ENCODE measurements at places on chromosomes 1 and 21. TPM values are rescaled to one million over a fixed set of nuclear protein-coding genes. Genes with fewer than 3 reads are reported as not detected.

The KIAA1614 gene
- total RNA-seq, result 1.8 TPM

The NBPF3 gene
- 18.8 TPM for total RNA-seq

The REN gene
- 0.54 TPM for total RNA-seq

The NPPB gene
- not detected for total RNA-seq

The DENND2C gene
- 3.1 TPM for total RNA-seq

The C2CD2 gene
- 25.3 TPM for total RNA-seq

The TMOD4 gene
- not detected for total RNA-seq

The RPTN gene
- not detected for total RNA-seq

The GSTM5 gene
- total RNA-seq, result 0.28 TPM

The GJA8 gene
- not detected for total RNA-seq

The PLA2G5 gene
- not detected for total RNA-seq

The SLFNL1 gene
- under 0.01 TPM for total RNA-seq

The ANGEL2 gene
- 44.1 TPM for total RNA-seq

DNA sequence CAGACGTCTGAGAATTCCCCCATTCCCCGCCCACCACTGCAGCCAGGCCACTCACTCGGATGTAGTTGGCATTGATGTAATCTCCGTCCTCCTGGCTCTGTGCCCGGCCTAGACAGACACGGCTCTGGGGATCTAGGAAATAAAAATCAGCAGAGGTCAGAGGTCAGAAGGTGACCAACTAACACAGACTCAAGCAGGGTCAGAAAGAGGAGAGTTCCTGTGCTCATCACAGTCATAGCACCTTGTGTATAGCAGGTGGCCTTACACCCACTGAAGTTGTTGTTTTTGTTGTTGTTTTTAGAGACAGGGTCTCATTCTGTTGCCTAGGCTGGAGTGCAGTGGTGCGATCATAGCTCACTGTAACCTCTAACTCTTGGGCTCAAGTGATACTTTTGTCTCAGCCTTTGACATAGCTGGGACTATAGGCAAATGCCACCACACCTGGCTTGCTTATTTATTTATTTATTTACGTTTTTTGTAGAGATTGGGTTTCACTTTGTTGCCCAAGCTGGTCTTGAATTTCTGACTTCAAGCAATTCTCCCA, 4.9 kb downstream of the PTPN7 start:
- peak; percentile 8 for DNase-seq

DNA sequence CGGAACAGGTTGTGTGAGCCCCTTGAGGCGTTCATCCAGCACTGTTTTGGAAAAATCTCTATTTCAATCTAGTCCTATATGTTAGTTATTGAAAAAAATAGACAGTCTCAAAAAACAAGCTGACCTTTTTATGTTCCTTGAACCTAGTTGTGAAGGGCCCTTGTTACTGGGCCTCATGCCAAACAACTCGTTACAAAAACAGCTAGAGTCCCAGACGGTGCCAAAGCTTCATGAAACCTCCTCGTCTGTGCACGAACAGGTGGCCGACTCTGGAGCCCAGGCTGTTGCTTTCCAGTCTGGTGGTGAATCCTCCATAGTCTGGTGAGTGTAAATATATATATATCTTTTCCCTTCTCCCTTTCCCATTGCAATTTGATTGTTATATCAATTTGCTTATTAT, at the start of gene CHIA:
Gene CHIA, plus strand, starts transcription at position 222 of the 400 bp plus-strand sequence. CDS start 19,617 bp downstream, outside the sequence.
- no peak for DNase-seq

GRCh38 chr1:113540335-113540734, 150.0 kb downstream of the MAGI3 start:
- no peak for DNase-seq

- DNase-seq, result no peak
Measured at GRCh38 chr1:156153362-156153761, at the start of gene SEMA4A. Gene SEMA4A (plus strand): TSS chr1:156153585. CDS start chr1:156154579, 994 bp downstream.

DNA sequence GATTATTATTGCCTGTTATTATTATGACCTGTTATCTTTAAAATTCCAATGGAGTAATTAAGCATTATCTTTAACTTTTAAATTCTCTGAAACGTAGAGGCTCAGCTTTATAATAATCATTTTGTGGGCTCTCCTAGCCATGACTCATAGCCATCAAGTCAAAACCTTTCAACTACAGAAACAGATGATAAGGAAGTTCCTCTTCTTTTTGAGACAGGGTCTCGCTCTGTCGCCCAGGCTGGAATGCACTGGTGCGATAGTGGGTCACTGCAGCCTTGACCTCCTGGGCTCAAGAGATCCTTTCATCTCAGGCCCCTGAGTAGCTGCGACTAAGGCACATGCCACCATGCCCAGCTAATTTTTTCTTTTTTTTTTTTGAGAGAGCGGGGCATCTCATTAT, 43.5 kb downstream of the CHML start:
- no peak for DNase-seq

- DNase-seq, result no peak
Measured at GRCh38 chr1:31487143-31487542, 74.1 kb downstream of the SERINC2 start.

GRCh38 chr1:146021622-146022402, at the start of gene HJV:
Gene HJV (minus strand): TSS chr1:146021735. CDS start chr1:146020231, 1,504 bp downstream.
- no peak for DNase-seq

GRCh38 chr1:43980255-43981134, 1.5 kb downstream of the B4GALT2 start:
- peak; percentile 56 for DNase-seq

DNA sequence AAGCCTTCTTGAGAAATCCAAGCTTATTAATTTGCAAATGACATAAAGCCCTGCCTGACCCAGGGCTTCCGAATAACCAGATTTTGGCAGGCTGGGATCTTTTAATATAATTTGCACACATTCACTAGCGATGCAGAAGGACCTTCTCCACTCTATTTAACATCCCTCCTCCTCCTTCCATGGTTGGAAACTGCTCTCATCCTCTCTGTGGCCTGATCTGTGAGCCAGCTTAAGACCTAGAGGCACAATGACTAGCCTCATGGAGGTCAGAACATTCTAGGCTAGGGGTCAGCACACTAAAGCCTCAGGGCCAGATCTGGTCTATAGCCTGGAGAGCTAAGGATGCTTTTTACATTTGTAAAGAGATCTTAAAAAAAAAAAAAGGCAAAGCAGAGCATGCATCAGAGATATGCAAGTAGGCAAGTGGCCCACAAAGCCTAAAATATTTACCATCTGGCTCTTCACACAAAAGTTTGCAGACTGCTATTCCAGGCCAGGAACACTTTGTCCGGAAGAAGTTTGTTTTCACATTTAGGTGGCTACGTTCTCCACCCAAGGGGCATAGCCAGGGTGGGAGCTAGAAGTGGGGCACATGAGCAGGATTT, 138.2 kb upstream of the HMGB4 start:
- no peak for DNase-seq

DNA sequence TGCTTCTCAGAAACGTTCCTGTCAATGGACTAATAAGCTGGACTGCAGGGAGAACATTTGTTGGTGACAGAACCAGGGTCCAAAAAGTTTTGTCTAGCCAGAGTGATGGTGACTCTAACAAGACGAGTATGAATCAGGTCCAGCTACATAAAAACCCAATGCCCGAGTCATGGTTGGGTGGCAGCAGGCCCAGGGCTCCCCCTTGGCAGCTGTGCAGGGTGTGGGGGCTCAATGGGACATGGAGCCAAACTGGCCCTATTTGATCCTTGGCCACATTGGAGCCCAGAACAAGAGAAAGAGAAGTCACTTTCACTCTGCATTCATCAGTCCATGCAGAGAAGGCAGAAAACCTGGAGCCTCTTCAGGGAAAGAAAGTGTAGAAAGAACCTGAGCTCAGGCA, 37.9 kb upstream of the TENT5C start:
- no peak for DNase-seq

- no peak for DNase-seq
Measured at GRCh38 chr21:15052459-15052763, 12.4 kb downstream of the NRIP1 start.

DNA sequence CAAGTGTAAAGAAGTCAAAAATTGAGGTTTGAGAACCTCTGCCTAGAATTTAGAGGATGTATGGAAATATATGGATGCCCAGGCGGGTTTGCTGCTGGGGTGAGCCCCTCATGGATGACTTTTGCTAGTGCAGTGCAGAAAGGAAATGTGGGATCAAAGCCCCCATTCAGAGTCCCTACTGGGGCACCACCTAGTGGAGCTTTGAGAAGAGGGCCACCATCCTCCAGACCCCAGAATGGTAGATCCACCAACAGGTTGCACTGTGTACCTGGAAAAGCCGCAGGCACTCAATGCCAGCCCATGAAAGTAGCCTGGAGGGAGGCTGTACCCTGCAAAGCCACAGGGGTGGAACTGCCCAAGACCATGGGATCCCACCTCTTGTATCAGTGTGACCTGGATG, 330.7 kb upstream of the DPYD start:
- DNase-seq, result no peak

DNA sequence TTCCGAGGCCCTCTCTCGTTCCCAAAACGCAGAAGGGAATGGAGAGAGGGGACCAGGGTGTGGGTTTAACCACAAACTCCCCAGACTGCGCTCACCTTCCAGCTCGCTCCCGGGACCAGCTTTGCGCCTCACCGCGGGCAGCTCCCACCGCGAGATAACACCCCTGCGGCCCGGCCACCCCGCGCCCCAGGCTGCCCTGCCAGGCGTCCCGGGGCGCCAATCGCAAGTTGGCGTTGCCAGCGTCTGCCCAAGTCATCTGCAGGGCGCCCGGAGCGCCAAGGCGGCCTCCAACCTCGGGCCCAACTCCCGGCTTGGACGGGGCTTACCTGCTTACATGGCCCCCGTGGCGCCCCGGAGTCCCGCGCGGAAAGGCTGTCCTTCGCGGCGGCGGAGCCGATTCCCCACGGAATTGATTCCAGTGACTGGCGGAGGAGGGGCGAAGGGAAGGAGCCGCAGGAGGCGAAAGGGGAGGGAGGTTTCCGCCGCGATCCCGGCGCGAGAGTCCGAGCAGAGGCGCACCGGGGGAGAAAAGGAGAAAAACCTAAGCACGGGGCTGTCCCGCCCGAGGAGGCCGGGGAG, 456 bp downstream of the PTPN14 start:
- DNase-seq, result no peak

DNA sequence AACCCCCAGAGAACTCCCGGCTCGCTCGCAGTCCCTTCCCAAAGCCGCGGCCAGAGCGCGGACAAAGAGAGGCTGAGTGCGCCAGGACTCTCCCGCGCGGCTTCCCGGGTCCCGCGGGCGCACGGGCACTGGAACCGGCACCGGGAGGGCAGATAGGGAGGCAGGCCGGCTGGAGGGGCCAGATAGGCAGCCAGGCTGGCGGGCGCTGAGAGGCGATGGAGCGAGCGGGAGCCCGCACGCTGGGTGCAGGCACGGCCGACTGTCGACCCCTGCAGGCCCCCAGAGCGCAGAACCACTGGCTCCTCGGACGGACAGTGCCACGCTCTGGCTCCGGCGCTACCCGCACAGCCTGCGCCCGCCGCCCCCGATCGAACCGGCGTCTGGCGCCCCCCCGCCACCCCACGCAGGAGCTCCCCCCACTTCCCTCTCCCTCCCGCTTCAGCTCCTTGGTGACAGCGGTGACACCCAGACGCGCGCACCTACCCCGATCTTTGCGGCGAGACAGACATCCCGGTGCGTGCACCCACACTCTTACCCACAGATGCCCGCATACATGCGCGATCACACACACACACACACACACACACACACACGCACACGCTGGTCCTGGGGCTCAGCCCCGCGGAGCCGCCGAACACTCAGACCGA, 534 bp downstream of the SLC6A9 start:
- peak; percentile 34 for DNase-seq

DNA sequence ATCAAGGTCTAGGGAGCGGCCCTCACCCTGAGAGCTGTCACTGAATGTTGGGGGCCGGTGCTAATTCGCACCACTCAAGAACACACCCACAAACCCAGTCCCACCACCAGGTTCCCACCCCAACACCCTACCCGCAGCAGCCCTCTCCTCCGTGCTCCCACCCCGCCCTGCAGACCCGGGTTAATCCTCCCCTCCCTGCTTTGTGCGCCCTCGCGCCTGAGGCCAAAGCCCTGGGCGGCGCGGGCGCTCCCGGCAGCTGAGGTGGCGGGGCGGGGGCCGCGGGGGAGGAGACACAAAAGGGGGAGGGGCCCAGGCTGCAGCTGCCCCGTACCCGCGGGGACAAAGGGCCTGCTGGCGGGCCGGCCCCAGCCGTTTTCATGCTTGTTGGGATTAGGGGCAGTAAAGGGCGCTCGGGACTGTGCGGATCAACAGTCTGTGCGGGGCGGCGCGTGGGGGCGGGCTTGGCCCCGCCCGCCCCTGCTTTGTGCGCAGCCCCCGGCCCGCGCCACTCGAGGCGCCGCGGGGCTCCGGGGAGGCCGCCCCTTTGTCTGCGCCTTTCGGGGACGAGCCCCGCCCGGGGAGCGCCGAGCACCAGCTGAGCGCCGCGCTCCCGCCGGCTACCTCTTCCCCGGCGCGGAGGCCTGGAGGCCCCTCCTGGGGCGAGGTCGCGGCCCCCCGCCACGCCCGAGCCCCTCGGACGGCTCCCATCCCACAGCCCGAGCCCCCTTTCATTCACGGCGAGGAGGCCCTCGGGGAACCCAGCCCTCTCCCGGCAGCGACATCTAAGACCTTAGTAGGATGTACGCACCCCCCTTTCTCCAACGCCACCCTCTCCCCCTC, 10.9 kb downstream of the C1orf216 start:
- DNase-seq, result no peak

GRCh38 chr1:184376369-184376768, 10.5 kb upstream of the C1orf21 start:
- DNase-seq, result no peak

DNA sequence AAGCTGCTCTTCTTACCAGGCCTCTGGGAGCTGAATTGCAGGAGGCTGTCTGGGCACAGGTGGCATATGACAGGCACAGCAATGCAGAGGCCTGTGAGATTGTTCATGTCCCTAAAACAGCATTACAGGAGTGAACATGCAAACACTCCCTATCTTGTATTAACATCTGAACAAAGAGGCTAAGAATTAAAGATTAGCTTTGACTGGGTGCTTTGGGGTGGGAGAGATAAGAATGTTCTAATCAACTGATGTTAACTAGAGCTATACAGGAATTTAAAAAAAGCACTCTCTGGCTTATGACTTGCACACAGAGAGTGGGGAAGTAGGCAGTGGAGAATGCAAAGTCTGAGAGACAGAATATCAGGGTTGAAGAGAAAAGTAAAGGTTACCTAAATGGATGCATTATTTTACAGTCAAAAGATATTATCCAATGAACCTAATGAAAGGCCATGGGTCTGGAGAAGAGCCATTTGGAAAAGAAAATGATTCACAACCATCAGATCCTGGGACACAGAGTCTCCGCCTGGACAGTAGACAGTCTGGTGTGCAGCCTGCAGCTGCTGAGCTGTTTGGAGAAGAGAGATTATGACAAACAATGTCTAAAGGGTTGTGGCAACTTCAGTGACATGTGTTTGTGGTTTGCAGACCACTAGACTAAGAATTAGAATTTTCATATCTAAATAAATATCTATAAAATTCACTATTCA, 20.2 kb downstream of the DPT start:
- no peak for DNase-seq

- DNase-seq, result no peak
Measured at GRCh38 chr1:29275435-29275834, 39.1 kb downstream of the PTPRU start.

All from IMR-90 (cell line).